Aortic smooth muscle cell (primary cell): ENCODE measurements at places on chromosomes 2 and 18. TPM values are rescaled to one million over a fixed set of nuclear protein-coding genes. Genes with fewer than 3 reads are reported as not detected.

The LYPD6B gene
- not detected in 2 replicates for total RNA-seq

The NOSTRIN gene
- under 0.01 TPM in 1 of 2 replicates, not detected in the other for total RNA-seq

The MOGAT1 gene
- not detected in 2 replicates for total RNA-seq

The RSAD2 gene
- 0.40 and 0.99 TPM in 2 replicates for total RNA-seq

The ZNF236 gene
- total RNA-seq, result 6.1 and 8.3 TPM in 2 replicates

The ANTXR1 gene
- 86.4 and 170 TPM in 2 replicates for total RNA-seq

The TDRD15 gene
- total RNA-seq, result not detected in 2 replicates

The HOXD1 gene
- not detected in 2 replicates for total RNA-seq

The KIF1A gene
- not detected in 2 replicates for total RNA-seq

The FAM237A gene
- total RNA-seq, result not detected in 2 replicates

The MARCHF4 gene
- total RNA-seq, result 2.1 and 4.5 TPM in 2 replicates

The PPP1R1C gene
- 0.26 and 0.56 TPM in 2 replicates for total RNA-seq

The TACR1 gene
- total RNA-seq, result not detected in 2 replicates

The SIX3 gene
- total RNA-seq, result not detected in 2 replicates

The TBR1 gene
- under 0.01 TPM in 1 of 2 replicates, not detected in the other for total RNA-seq

The SKA1 gene
- total RNA-seq, result 8.0 and 12.7 TPM in 2 replicates
